NCI-H446 treated with DMSO at 0.1 percent for 48 hours (cell line): ENCODE measurements at places on chromosomes 6 and 20.

- DNase-seq, result no peak
Observed at GRCh38 chr6:95685822-95686221, 108.5 kb downstream of the MANEA start.

DNA sequence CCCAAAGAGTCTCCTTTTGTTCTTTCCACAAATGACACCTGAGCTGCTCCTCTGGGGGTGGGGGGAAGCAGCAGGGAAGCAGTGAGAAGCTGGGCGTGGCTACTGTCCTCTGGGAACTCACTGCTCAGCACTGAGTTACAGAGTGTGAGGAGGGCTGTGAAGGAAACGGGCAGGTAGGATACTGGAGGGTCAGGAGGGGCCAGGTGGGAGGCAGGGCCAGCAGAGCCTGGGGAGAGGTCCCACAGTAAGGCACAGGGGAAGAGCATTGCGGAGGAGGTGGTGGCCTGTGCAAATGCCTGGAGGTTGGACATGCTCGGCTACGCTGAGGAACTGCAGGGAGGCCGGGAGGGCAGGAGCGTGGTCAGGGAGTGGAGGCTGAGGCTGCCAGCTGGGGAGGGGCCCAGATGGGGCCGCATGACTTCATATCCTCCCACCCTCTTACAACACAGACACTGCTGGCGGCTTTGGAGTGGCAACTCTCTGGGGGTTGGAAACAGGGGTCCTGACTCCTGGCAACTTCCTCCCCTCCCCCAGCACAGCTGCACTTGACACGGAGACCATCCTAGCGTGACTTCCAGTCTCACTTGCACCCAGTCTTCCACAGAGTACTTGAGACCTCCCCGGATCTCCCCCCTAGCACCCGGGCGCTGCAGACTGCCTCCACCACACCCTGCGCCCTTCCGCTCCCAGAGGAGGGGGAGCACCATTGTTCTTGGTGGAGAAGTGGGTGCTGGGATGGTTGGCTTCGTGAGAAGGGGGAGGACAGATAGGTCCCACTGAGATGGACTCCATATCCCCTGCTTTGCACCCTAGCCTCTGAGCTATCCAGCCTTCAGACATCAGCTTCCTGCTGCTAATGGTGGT lies 34.2 kb downstream of the RBM38 start:
- no peak for DNase-seq

DNA sequence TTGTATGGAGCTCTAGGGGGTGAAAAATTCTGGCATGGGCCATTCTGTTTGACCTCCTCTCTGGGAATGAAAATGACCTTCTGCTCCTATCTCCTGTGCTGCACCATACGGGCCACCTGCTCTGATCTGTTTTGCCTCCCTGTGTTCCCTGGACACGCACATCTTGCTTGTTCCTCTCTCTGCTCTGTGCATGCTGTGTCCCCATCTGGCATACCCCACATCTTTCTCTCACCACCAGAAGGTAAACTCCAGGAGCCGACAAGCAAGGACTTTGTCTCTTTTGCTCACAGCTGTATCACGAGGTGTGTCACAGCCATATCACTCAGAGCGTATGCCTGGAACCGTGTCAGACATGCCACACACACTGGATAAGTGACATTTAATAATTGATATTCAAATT lies 208.4 kb upstream of the DTNBP1 start:
- DNase-seq, result no peak

GRCh38 chr6:1004885-1005630 lies 306.8 kb upstream of the FOXQ1 start:
- DNase-seq, result no peak

GRCh38 chr6:105494688-105495087 lies 91.8 kb upstream of the PREP start:
- DNase-seq, result no peak

GRCh38 chr6:39681674-39682121 lies 43.5 kb downstream of the KIF6 start:
- DNase-seq, result no peak

GRCh38 chr6:166580076-166581050 lies 6.1 kb downstream of the RAMACL start:
- DNase-seq, result no peak

GRCh38 chr6:37517411-37517812 lies 17.7 kb upstream of the CCDC167 start:
- DNase-seq, result peak; percentile 67

GRCh38 chr6:105211831-105212230 lies 32.0 kb upstream of the POPDC3 start:
- DNase-seq, result no peak

GRCh38 chr6:6046716-6047115 lies 40.0 kb upstream of the NRN1 start:
- no peak for DNase-seq

GRCh38 chr6:15401120-15401519 lies 155.3 kb downstream of the JARID2 start:
- no peak for DNase-seq

GRCh38 chr6:164331026-164331425 lies 916.5 kb downstream of the QKI start:
- DNase-seq, result no peak

- DNase-seq, result no peak
Observed at GRCh38 chr6:150925976-150926375, 60.5 kb downstream of the MTHFD1L start.

DNA sequence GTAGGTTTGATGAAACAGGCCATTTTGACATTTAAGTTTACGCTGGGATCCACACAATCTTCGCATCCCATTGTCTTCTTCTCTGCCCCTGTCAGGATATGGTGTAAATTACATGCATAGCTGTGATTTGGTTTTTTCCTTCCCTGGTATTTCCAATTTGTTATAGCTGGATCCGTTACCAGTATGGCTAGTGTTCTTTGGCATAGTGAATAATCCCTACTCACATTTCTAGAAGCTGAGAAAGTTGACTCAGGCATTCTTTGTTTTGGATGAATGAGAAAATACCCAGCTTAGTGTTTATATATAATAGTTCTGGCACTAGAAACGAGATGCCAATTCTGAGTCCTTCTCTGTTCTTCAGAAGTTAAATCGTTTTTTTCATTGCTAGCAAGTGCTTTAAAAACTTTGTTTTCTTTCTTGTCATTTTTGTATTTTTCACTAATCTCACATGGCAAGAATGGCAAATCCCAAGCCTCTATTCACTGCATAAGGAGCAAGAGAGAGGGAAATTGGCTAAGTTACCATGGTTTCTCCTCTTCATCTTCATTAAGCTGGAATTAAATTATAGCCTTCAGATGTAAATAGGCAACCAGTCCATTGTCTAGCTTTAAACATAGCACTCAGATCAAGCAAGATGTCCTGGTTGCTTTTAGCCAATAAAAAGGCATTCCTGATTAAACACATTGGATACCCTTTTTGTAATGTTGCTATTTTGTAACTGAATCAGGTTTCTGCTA lies 91.9 kb upstream of the LAMP5 start:
- no peak for DNase-seq

- DNase-seq, result no peak
Observed at GRCh38 chr6:116925088-116925794, 48.2 kb downstream of the RFX6 start.

- no peak for DNase-seq
Observed at GRCh38 chr6:64505312-64505711, 869.7 kb downstream of the PHF3 start.

- no peak for DNase-seq
Observed at GRCh38 chr20:40931410-40932044, 97.1 kb upstream of the TOP1 start.

- DNase-seq, result no peak
Observed at GRCh38 chr6:170093276-170093657, 197.6 kb downstream of the DLL1 start.

GRCh38 chr6:169256518-169256917 lies 2.9 kb upstream of the THBS2 start:
- no peak for DNase-seq

- DNase-seq, result no peak
Observed at GRCh38 chr6:95804847-95805541, 210.8 kb upstream of the FUT9 start.

DNA sequence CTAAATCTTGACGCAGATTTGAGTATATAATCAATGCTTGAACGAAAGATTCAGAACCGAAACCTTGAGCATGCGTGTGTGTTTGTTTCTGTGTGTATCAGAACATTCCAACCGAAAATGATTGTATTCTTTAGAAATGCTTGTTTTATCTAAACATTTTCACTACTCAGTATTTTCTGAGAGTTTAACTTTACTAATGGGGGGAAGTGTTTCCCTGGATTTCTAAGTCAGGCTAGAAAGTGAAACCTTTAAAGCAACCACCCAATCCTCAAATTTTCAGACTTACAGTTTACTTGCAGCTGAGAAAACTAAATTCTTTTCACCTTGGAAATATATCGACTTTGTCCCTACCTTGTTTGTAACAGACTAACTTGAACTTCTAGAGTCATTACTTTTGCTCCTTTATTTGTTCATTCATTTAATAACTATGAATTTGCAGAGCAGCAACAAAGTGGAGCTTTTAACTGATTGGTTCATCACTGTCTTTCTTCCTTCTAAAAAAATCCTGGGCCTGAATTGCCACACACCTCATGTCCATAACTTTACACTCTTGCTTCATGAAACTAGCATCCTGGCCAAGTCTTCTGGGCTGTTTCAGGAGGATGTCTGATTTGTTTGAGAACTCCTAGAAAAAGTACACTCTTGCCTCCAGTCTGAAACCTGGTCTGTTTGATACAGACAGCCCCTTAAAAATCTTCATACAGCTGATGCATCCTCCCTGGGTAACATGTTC lies 77.8 kb upstream of the XRN2 start:
- DNase-seq, result no peak

DNA sequence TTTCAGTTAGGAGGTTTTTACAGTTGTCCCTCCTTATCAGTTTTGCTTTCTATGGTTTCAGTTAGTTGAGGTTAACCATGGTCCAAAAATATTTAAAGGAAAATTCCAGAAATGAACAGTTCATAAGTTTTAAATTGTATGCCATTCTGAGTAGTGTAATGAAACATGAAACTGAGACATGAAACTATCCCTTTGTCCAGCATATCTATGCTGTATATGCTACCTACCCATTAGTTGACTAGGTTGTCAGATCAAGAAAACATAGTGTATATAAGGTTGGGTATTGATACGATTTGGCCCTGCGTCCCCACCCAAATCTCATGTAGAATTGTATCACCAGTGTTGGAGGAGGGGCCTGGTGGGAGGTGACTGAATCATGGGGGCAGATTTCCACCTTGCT lies 39.1 kb downstream of the VGLL2 start:
- no peak for DNase-seq

- DNase-seq, result no peak
Observed at GRCh38 chr6:40499215-40499614, 87.9 kb downstream of the LRFN2 start.

- peak; percentile 76 for DNase-seq
Observed at GRCh38 chr6:19851241-19852089, 14.3 kb downstream of the ID4 start.

DNA sequence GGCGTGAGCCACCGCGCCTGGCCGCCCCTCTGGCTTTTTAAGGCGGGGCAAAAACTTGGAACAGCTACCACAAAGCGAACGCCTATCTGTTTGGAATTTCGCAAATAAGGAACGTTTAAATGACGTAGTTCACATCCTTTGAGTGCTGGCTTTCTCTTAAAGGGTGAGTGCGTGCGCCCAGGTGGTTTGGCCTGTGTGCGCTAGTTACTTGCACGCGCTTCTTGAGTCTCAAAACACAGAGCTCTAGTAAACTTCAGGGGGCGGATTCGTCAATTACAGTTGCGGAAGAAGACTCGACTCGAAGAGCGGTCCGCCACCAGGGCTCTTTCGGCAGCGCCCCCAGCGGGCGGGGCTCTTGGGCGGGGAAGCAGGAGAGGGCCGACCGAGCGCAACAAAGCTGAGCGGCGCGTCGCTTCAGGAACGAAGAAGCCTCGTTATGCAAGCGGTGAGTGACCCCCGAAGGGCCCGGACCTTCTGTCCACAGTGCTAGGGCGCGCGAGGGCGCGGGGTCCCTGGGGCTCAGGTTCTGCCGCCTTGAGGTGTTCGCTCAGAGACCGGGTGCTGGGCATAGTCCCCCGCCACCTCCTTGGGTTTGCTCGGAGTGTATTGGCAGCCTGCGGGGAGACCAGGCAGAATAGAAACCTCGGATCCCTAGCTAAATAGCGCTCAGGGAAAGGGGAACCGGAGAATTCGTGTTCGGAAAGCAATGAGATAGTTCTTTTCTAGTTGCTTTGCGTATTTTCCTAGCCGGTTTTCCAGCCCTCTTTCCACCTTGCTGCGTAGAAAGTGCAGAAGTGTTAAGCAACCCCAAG lies at the start of gene SYCP2L:
TSS of gene SYCP2L (plus strand) at position 362 of the 812 bp plus-strand sequence. CDS start at position 437, 75 bp downstream.
- DNase-seq, result no peak

DNA sequence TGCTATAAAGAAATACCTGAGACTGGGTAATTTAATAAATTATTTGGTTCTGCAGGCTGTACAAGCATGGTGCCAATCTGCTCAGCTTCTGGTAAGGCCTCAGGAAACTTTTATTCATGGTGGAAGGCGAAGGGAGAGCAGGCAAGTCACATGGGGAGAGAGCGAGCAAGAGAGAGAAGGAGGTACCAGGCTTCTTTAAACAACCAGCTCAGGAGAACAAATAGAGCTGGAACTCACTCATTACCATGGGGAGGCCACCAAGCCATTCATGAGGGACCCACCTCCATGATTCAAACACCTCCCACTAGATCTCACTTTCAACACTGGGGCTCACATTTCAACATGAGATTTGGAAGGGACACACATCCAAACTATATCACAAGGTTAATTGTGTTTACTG lies 44.9 kb upstream of the CRISP1 start:
- no peak for DNase-seq

GRCh38 chr6:33820784-33821520 lies 17.1 kb upstream of the MLN start:
- no peak for DNase-seq

DNA sequence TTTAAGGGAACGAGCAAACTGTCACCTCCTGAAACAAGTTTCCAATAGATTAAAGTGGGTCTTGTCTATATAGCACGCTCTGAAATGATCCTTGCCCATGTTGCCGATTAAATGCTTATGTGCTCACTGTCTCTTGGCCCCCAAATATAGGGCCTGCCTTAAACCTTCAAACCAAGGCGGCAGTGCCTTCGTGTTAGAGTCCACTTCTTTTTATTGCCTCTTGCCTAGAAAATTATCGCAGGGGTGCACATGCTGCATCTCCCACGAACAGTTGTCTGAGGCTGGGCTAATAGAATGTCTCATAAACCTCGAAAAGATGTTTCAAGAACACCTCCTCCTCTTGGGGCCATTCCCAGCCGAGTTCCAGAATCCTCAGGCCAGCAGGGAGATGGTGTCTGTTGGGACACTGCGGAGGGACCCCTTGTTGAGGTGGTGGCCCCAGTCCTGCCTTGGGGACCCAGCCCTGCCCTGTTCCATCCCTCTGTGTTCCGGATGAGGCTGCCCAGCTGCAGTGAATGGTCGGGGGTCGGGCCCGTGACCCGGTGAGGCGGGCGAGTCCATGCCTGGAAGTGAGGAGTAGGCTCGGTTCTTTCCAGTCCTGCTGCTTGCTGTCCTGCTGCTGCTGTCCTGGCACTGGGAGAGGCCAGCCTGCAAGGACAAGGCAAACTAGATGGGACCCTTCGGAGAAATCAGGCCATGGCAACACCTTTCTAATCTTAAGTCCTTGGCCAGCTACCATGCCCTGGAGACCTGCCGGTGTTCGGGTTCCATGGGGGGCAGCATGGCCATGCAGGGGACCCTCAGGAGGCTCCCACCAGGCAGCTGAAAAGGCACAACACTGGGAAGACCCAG lies 34.7 kb upstream of the SLCO4A1 start:
- DNase-seq, result no peak
